Activated CD8-positive, alpha-beta memory T cell treated with anti-CD3 and anti-CD28 coated beads for 1 hour (primary cell): ENCODE measurements at places on chromosomes 3 and 15.

DNA sequence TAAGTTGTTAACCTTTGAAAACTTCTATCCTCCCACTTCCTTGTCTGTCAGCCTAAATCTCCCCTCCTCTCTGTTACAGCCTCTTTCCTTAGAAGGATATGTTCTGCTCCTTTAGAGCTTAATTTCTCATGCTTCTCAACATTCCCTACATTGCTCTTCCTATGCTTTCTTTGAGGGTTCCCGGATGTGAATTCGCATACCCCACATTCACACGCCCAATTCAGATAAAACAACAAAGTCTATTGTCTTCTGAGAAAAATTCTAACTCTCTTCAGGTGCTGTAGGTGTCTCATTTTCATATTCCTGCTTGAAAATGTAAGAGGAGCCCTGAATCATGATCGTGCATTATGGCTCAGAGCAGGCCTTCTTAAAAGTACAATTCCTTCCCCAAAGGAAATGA lies 171.8 kb upstream of the DPH6 start:
- no peak for DNase-seq

- no peak for DNase-seq
These were observed 25.8 kb upstream of the GOLGA6C start for GRCh38 chr15:75232252-75232813.

DNA sequence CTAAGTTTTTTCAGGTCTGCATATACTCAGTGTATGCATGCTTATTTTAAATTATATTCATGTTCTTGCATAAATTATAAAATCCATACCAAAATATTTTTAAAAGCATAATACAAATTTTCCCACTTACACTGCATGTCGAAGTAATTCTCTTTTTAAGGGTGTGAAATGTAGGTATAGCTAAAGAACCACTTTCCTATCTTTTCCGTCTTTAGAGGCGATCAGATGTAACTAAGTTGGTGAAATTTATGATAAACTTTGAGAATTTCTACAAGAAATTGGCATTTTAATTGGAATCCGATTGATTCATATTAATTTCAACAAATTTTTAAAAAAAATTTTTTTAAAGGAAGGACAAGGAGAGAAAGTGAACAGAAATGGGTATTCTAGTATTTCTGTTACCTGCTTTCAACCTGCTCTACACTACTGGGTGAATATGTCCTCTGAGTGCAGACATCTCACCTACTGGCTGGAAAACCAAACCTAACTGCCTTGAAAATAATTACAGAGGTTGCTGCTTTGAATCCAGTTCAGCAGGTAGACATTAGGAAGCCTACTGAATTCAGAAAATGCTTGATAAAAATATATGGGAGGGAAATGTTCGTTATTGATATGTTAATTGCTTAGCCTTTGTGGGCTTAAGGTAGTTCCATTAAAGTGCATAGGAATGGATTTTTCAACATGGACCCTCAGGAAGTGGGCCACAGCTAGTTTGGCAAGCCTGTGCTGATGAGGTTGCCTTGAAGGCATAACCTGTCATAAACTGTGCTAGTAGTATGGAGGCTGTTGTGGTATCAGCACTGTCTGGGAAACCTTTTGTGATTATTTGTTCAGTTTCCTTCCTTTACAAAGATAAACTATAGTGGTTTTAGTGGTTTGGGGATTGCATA lies 5.1 kb downstream of the TRIM71 start:
- DNase-seq, result no peak

GRCh38 chr15:26049900-26050657 lies 187.0 kb upstream of the ATP10A start:
- DNase-seq, result no peak

GRCh38 chr15:78427953-78428352 lies 10.1 kb upstream of the IREB2 start:
- no peak for DNase-seq

DNA sequence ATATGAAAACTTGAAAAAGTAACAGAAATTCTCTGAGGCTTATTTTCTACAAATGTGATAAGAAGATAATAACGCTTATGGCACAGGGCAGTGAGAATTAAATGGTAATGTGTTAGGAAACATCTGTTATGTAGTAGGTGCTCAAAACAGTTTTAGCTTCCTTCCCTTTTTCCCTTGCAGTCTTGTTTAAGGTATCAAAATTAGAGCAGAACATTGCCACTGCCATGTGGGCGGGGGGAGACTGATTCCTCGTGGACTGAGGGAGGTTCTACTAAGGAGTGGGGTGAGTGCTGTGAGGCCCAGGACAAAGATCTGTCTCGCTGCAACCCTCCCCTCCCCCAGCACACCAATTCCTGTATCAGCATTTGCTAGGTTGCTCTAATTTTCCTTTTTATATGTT lies 702.4 kb downstream of the TUSC7 start:
- DNase-seq, result no peak

DNA sequence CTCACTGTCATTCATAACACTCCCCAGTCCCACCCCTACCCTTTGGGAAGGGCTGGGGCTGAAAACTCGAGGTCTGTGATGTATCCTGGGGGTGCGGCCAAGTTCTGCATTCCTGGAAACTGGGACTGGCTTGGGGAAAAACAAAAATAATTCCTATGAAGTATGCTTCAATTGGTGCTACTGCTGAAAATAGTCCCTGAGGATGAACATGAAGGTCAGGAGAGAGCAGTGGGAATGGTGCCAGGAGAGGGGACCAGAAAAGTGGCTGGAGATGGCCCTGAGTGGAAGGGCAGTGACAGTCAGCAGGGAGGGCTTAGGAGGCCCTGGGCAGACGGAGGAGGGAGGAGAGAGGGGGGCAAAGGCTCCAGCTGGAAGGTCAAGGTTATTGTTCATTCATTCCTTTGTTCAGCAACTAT lies 4.8 kb upstream of the ISLR start:
- no peak for DNase-seq

DNA sequence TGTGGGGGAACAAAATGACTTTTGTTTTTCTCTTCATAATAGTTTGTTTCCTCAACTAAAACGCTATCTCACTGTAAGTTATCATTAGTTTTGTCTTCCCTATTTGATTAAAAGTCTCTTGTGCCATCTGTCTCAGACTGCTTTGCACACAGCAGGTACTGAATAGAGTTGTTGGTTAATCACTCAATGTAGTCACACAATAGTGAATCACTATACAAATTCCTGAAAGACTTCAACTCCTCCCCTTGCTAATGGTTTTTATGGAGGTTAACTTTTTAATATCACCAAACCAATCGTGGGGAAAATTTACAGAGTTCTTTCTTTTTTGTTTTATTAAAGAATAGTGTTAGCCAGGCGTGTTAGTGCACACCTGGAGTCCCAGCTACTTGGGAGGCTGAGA lies 2.6 kb upstream of the NGLY1 start:
- no peak for DNase-seq

- DNase-seq, result no peak
These were observed 33.4 kb downstream of the SETD2 start for GRCh38 chr3:47130557-47130956.

- DNase-seq, result peak; percentile 17
These were observed 688 bp downstream of the SETD5 start for GRCh38 chr3:9397906-9398699.

GRCh38 chr15:92963794-92964193 lies 63.7 kb downstream of the CHD2 start:
- no peak for DNase-seq

DNA sequence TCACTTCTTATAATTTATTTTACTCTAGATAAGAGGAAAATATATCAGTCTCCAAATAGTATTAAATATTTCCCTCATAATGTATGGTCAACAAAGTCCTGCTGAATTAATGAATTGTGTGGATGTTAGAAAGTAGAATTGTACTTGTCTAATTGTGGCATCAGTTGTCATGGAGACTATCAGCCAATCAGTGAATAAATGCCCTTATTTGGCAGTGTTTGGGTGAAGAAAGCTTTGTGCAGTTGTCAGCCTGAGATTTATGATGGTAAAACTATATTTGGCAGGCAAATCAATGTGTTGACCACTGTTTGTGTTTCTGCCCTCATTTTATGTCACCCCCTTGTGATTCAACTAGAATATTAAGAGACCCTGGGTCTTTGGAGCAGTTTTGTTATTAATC lies 293.6 kb upstream of the MDFIC2 start:
- no peak for DNase-seq

DNA sequence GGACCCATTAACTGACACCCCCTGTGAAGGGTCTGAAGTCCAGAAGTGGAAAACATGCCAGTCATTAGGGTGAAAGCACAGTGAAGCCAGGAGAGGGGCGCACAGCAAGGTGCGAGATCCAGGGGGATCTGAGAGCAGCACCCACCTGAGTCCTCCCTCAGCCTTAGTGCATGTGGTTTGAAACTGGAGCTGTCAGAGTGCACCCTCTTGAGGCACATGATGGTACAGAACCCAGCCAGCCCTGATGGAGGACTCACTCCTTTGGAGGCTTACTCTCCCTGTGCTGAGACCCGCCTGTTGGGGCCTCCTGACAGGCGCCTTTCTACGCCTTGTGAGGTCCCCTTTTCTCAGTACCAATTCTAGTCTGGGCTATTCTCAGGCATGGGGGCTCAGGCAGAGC lies 77.8 kb downstream of the IL20RB start:
- DNase-seq, result no peak

GRCh38 chr3:60391292-60391691 lies 860.0 kb downstream of the FHIT start:
- DNase-seq, result no peak
